ENCODE measurements at places on chromosomes 11 and 22.
A peak's percentile ranks its signal among the peaks of the same experiment; 100 is the strongest.

GRCh38 chr22:37659066-37659896 is 758 bp downstream of the PDXP start:
- DNase-seq = no peak

DNA sequence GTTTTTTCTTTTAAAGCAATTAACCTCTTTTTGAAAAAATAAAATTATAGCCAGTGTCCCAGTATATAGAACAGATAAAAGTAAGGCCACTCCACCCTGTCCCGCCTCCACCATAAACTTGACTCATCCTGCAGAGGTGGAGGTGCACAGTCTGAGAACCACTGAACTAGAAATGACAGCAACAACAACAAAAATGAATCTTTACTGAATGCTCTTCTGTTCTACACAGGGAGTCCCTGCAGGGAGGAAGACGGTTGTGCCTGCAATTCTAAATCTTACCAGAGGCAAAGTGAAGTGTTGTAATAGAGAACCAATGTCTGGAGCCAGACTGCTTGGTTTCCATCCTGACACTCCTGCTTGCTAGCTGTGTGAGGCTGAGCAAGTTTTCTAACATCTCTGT is 162.3 kb downstream of the FBXO7 start:
- DNase-seq = peak; percentile 61

DNA sequence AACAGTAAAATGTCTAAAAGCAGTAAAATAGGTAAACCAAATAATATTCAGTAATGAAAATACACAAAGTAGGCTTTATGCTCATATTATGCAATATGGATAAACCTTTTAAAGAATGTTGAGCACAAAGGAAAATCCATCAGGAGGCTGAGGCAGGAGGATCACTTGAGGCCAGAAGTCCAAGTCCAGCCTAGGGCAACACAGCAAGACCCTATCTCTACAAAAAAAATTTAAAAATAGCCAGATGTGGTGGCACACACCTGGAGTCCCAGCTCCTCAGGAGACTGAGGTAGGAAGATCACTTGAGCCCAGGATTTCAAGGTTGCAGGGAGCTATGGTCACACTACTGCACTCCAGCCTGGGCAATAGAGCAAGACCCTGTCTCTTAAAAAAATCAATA is 17.7 kb upstream of the LMO2 start:
- no peak for DNase-seq

- DNase-seq = no peak
Measured at GRCh38 chr22:48968201-48968959, 859.3 kb downstream of the BRD1 start.

GRCh38 chr11:74232311-74232950 is 61.3 kb downstream of the PPME1 start:
- DNase-seq = no peak

Measured in mammary epithelial cell (primary cell).